ENCODE measurements at places on chromosomes 2 and 18.

- DNase-seq = no peak
Observed at GRCh38 chr2:99487906-99488305, 1.9 kb downstream of the REV1 start.

GRCh38 chr2:162885281-162886070, 46.9 kb upstream of the KCNH7 start:
- DNase-seq = no peak

GRCh38 chr18:57801761-57802212, 1.3 kb downstream of the ATP8B1 start:
- DNase-seq = no peak

- no peak for DNase-seq
Observed at GRCh38 chr2:79071078-79071477, 16.7 kb downstream of the REG1B start.

DNA sequence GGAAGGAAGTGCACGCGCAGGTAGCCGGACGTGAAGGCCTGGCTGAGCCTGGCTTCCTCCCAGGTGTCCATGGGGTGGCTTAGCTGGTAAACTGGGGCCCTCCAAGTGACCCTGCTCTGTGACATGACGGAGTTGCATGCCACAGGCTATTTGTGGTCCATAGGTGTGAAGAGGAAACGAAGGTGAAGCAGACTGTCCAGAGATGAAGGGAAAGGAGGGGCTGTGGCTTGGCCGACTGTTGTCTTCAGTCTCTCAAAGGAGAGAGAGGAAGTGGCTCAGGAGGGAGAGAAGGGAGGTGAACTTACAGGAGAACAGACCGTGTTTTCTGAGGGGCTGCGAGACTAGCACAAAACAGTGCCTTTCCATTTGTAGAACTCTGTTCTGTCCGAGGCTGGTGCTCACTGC, 19.3 kb downstream of the INPP5D start:
- peak; percentile 47 for DNase-seq

- no peak for DNase-seq
Observed at GRCh38 chr2:187853381-187853791, 299.2 kb upstream of the TFPI start.

- DNase-seq = no peak
Observed at GRCh38 chr2:154368153-154368552, 330.3 kb upstream of the KCNJ3 start.

DNA sequence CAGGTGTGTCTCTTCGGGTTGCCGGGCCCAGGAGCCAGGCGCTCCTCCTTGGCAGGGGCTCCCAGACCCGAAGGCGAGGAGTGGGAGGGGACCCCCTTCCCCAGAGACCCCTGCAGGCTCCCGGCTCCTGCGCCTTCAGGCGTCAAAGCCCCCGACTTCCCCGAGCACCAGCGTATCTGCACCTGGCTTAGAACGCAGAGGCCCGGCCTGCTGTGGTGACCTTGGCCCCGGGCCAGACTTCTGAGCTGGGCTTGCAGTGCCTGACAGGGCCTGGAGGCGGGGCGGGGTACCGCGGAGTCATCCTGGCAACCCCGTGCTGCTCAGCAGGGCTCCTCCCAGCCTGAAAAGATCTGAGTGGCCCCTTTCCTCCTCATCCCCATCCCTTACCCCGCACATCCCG, 27.0 kb downstream of the SKA1 start:
- no peak for DNase-seq

GRCh38 chr2:73971722-73972121, 13.0 kb upstream of the TET3 start:
- no peak for DNase-seq

GRCh38 chr2:68283419-68283812, 31.1 kb upstream of the PPP3R1 start:
- DNase-seq = no peak

- DNase-seq = no peak
Observed at GRCh38 chr2:2043394-2043793, 287.7 kb downstream of the MYT1L start.

- DNase-seq = no peak
Observed at GRCh38 chr2:100406120-100406508, 11.4 kb downstream of the CHST10 start.

DNA sequence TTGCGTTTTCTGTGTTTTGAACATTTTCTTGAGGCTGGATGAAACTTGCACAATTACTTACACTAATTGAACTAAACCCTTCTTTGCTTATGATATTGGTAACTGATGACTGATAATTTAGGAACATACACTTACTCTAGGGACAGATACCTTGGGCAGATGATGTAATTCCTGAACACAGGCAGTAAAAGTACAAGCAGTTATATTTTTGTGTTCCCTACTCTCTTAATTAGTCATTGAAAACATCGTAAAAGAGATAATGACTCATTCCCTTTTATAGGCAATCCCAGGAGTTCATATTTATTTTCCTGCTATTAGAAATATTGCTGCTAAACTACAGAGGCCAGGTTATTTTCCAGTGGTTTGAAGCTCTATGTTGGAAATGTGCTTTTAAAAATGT, 46.4 kb downstream of the CCDC85A start:
- DNase-seq = no peak

DNA sequence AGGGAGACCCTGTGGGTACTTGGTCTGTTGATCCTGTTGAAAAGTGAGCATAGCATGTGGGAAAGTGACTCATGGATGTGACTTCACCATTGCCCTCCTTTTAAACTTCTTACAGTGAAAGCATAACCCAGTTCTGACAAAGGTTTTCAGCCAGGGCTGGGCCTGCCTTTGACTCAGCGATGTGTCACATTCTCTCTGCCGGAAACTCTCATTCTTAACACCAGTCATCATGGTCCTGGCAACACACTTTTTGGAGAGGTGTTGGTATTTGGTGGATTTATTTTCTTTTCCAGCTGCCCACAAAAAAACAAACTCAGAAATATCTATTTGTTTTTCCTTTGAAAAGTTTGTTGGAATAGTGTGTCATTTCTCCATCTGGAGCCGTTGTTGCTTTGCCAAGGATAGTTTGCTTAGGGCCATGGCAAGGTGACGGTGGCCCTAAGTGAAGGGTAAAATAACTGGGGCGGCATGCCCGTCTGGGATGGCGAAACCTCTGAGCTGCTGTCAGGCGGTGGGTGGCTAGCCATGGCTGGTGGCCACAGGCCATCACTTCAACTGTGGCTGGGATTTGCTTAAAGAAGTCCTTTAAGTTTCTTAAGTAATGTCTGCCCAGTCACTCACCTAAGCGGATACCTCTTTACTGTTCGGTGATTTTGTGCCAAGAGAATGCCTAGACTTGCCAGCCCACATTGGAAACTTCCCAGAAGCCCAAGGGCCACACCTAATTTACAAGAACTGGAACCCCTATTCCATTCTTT, 123.3 kb downstream of the LTBP1 start:
- no peak for DNase-seq

DNA sequence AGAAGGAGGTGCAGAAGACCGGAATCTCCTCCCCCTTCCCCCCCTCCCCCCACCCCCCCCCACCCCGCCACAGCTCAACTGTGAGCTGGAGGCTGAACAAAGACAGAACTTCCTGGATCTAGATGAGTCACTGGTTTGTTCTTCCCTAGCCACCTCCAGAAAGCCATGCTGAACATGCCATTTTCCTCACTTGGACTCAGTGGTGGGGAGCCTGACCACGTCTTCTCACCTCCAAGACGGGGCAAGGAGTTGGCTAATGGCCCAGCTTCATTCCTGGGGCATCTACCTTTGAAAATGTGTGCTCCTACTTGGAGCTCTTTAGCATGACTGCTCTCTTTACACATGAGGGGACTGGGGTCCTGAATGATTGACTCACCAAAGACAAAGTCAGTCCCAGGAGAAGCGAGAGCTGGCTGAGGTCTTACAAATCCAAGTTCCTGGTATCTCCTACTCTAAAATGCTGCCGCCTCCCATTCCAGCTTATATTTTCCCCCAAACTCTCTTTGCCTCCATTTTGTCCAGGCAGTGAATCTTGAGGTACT, 22.6 kb upstream of the FZD5 start:
- DNase-seq = no peak

DNA sequence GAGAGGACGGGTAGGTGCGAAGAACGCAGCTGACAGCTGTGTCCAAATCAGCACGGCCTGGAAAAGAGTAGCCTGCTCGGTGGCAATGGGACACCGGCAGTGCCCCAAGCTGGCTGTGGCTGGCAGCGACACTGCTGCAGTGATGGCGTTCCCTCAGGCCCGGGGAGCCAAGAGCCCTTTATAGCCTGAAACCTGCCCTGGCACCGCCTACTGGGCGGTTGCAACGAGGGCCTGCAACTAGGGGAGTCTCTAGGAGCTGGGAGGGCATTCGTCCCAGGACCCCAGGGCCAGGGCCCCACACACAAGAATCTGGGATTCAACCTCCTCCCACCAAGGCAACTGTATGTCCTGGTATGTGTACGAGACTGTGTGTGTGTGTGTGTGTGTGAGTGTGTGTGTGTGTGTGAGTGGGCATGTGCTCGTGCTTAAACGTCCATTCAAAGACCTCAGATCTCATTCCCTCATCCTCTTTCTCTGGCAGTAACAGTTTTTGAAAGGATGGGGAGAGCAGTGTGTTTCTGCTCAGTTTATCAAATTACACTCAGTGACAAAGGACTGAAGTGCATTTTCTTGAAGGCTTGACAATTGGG, 6.8 kb upstream of the CYP26B1 start:
- no peak for DNase-seq

- no peak for DNase-seq
Observed at GRCh38 chr18:67862069-67862468, 345.5 kb upstream of the DSEL start.

DNA sequence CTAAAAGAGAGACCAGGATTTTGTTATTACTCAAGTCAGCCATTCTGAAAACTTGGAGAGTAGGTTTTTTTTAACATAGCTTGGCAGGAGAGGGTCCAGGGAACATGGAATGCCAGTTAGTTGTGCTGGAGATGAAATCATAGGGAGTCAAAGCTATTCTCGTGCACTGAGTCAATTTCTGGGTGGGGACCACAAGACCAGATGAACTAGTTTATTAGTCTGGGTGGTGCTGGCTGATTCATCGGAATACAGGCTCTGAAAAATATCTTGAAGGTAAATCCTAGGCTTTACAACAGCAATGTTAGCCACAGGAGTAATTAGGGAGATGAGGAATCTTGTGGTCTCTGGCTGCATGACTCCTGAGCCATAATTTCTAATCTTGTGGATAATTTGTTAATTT, 921.4 kb downstream of the TRIB2 start:
- no peak for DNase-seq

GRCh38 chr2:235406430-235406829, 87.4 kb upstream of the AGAP1 start:
- no peak for DNase-seq

GRCh38 chr18:71116535-71116934, 827.7 kb downstream of the SOCS6 start:
- no peak for DNase-seq

Measured in activated CD4-positive, CD25-positive, alpha-beta regulatory T cell treated with anti-CD3 and anti-CD28 coated beads, Interleukin-2, amount 50 U/mL, for 72 hours (primary cell).